Natural killer cell treated with Interleukin-12 subunit alpha and Interleukin-12 subunit beta and Interleukin-15 and Interleukin-18, amount 100 ng/mL, for 72 hours (primary cell): ENCODE measurements at places on chromosomes 1 and 21. TPM values are rescaled to one million over a fixed set of nuclear protein-coding genes. Genes with fewer than 3 reads are reported as not detected.

DNA sequence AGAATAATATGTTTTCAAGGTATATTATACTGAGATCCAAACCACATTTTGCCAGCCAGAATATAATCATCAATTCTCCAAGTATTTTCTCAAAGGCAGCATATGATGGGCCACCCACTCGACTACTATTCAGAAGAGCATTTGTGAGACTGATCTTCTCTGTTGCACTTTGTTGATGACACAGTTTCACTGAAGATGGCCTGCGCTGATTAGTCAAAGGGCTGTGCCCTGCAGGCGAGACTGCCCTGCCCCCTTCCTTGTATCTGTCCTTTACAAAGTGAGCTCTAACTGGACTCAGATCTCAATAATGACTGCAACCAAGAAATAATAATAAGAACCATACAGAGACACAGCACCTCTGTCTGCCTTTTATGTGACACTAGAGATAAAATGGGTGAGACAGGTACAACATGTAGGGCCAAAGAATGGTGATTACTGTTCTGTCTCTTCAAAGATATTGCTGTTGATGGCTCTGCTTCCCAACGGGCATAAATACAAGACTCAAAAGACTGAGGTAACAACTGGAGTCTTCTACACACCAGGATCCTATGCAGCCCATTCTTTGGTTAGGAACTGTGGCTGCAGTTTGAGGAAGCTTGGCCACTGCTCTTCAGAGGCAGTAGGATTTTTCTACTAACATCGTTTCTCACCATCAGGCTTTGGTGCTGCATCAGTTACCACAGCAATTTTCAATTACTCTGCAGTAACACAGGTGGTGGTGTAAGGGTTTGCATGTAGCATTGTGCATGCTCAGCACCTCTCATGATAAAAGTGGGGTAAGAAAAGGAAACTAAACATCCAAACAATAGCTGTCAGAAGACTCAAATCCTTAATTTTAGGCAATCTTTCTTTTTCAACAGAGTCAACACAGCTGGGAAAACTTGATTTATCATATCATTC is 481.1 kb downstream of the PTBP2 start:
- no peaks in the 10 kb centered on the region for H3K36me3 ChIP-seq
- no peak overlapping the region for H3K27ac ChIP-seq
- DNase-seq, result no peak
- H3K4me1 ChIP-seq, result no peaks in the 10 kb centered on the region
- no peak overlapping the region for H3K4me3 ChIP-seq
- no peaks in the 10 kb centered on the region for H3K27me3 ChIP-seq

DNA sequence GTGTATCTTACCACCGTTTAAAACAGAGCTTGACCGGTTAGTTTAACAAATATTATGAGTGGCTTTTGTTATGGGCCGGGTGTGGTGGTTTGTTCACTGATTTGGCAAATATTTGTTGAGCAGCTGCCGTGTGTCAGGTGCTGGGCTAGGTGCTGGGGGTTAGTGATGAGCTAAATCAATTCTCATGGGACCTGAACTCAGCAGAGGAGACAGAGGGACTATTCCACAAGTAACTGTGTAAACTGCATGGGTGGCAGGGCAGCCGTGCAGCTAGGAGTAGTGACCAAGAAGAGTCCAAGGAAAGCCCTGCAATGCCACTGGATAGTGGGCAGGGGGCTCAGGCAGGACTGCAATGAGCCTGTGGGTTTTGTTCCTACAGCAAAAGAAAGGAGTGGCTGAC is 11.2 kb upstream of the C2CD2 start:
- peak; percentile 18 for DNase-seq
- no peaks in the 10 kb centered on the region for H3K36me3 ChIP-seq
- H3K4me1 ChIP-seq, result no peaks in the 10 kb centered on the region
- H3K27me3 ChIP-seq, result peaks cover 13% of the 10 kb centered on the region
- H3K4me3 ChIP-seq, result no peak overlapping the region

DNA sequence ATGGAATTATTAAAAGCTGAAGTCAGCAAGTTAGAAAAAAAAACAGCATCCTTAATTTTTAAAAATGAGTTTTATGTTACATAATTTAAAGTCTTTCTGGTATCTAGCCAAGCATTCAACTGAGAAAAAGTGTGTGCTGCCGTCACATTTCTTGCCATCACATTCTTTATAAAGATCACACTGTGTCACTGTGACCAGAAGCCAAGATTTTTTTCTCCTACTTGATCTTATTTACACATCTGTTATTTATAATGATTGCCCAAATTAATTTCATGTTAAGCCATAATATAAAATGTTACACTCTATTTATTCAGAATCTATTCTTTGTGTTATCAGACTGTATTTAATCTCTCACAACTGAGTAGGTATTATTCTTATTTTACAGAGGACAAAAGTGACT is 1603.7 kb downstream of the PLA2G4A start:
- no peak overlapping the region for H3K4me3 ChIP-seq
- no peak for DNase-seq
- H3K27ac ChIP-seq, result no peak overlapping the region
- no peaks in the 10 kb centered on the region for H3K36me3 ChIP-seq

DNA sequence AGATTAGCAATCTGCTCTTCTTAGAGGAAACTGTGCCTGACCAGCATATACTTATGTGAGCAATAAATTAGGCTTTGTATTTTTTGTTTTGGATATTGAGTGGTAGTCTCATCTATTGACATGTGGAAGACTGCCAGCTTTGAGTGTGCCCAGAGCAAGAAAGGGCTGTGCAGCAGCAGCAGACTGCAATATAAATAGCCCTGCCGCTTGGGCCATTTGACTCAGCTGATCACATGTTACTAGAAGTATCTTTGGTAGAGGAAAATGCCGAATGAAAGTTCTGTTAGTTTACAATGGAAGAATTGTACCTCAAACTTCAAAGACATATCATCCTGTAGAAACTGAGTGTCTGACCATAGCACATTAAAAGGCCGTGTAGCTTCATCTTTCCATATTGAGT is 9.1 kb upstream of the PSMB2 start:
- H3K4me3 ChIP-seq, result no peak overlapping the region
- H3K27me3 ChIP-seq, result peaks cover 26% of the 10 kb centered on the region
- H3K36me3 ChIP-seq, result no peaks in the 10 kb centered on the region
- no peak for DNase-seq
- H3K27ac ChIP-seq, result no peak overlapping the region
- H3K4me1 ChIP-seq, result no peaks in the 10 kb centered on the region

- H3K4me1 ChIP-seq, result peaks cover 45% of the 10 kb centered on the region
- no peaks in the 10 kb centered on the region for H3K27me3 ChIP-seq
- peak; percentile 91 for DNase-seq
- H3K36me3 ChIP-seq, result peaks cover 4% of the 10 kb centered on the region
Observed at GRCh38 chr1:32247983-32248889, 1.2 kb downstream of the FAM167B start.

DNA sequence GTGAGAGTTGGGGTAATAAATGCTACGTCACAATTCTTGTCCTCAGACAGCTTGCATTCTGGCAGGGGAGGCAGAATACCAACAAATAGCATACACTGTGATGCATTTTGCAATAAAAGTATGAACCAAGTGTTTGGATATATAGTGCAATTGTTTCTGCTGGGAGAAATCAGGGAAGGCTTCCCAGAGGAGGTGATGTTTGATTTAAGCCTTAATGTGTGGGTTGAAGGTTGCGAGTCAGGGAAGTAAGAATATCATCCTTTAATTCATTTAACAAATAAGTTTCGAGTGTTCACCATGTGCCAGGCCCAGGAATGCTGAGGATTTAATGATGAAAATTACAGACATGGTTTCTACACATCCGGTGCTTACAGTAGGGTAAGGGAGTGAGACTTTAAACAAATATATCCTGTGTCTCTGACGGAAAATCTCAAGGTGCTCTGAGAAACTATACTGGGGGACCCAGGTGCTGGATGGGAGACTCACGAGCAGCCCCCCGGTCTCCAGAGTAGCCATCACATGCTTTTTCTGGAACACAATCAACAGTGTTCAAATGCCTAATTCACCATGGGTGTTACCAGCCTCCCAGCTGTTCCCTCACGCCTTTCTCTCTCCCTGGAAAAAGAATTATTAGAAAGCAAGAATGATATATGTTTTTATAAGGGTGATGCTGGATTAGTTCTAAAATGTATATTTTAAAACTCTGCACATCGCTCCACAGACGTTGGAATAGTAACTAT is 31.7 kb downstream of the RASSF5 start:
- peaks cover 6% of the 10 kb centered on the region for H3K36me3 ChIP-seq
- H3K27ac ChIP-seq, result no peak overlapping the region
- DNase-seq, result no peak
- peaks cover 28% of the 10 kb centered on the region for H3K4me1 ChIP-seq
- no peak overlapping the region for H3K4me3 ChIP-seq
- no peaks in the 10 kb centered on the region for H3K27me3 ChIP-seq

DNA sequence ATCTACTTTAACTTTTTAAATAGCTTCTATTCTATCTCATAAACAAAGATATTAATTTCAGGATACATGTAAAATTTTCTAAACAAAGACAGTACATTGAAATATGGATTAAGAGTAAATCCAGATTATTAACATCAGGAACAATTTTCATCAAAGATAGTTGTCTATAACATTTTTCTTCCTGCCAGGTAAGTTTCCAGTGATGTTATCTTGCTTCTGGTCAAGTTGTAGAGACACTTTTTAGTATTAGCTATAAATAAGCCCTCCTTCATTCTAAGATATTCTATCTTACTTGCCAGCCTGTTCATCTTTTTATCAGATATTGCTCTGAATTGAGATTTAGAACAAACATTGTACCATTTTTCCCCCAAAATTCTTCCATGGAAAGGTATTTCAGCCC is 94.4 kb upstream of the KCTD3 start:
- no peak overlapping the region for H3K4me3 ChIP-seq
- H3K27ac ChIP-seq, result no peak overlapping the region
- H3K4me1 ChIP-seq, result no peaks in the 10 kb centered on the region

DNA sequence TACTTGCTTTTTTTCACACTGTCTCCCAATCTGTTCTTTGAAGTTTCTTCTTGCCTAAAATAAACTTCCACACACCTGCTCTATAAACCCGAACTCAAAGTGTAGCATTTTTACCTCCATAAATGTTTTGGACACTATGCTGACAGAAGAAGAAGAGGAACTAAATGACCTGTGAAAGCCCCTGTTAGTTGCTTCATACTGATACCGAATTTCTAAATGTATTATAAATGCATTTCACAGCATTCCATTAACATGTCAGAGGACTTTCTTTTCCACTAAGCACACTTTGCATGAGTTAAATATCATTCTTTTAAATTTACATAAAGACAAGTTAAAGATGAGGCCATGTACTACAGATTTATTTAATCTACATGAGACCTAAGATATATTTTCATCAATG is 281.0 kb downstream of the SMYD3 start:
- no peak overlapping the region for H3K27ac ChIP-seq
- H3K4me3 ChIP-seq, result no peak overlapping the region
- H3K36me3 ChIP-seq, result no peaks in the 10 kb centered on the region
- no peak for DNase-seq
- no peaks in the 10 kb centered on the region for H3K27me3 ChIP-seq

DNA sequence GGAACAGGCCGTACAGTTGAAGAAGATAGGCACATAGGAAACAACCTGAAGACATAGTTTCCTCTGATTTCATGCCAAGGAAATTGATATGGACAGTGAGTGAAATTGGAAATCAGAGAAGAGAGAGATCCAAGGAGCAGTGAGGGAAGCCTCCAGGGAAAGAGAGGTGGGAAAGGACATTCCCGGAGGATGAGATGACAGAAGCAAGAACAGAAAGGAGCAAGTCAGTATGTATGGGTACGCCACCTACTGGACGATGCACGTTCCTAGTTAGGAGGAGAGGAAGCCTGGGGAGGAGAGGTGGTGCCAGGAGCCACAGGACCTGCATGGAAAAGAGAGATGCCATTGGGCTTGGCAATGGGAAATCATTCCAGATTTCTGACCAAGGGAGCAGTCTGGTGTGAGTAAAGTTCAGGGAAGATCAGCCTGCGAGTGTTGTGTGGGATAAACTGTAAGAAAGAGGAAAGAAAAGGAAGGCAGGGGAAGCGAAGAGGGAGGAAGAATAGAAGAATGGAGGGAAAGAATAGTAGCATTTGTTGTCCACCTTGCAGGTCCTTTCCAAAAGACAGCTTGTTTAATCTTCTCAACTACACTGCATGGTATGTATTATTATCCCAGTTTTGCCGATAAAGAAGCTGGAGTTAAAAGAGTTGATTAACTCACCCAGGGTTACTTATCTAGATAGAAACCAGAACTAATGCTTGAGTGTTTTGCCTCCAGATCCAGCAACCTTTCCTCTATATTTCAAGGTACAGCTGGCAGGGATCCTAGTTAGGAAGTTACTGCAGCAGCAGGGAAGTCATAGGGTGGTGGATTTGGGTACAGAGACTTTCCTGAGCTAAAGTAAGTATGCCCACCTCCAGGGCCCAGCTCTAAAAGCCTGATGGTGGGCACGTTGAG is 27.4 kb downstream of the C1orf116 start:
- DNase-seq, result no peak
- H3K4me3 ChIP-seq, result no peak overlapping the region
- H3K4me1 ChIP-seq, result peaks cover 5% of the 10 kb centered on the region
- no peaks in the 10 kb centered on the region for H3K36me3 ChIP-seq
- H3K27me3 ChIP-seq, result peaks cover 16% of the 10 kb centered on the region

DNA sequence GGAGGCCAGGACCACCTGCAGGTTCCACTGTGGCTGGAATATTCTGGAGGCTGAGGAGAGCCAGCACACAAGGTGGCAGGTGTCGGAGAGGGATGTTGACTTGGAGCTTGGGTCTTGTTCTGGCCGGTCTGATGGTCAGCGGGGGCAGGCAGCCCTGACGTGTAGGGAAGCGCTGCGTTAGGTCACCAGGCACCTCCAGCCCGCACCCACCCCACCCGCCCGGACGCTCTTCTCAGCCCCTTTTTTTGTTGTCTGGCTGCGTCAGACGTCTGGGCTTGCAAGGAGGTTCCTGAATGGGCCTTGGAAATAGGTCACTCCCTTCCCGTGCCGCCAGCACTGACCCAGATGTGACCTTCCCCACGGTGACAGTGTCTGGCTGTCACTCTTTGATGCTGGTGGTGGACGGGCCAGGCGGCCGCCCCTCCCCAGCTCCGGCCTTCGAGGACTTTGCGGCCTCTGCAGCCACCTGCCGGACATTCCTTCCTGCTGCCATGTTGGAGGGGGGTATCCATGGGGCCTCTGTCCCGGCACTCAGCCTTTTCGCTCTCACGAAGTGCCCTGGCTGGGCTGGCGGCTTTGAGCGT is 30.1 kb downstream of the SPSB1 start:
- H3K27ac ChIP-seq, result no peak overlapping the region
- H3K4me1 ChIP-seq, result no peaks in the 10 kb centered on the region
- no peak overlapping the region for H3K4me3 ChIP-seq
- no peak for DNase-seq
- peaks cover 9% of the 10 kb centered on the region for H3K27me3 ChIP-seq
- H3K36me3 ChIP-seq, result no peaks in the 10 kb centered on the region

DNA sequence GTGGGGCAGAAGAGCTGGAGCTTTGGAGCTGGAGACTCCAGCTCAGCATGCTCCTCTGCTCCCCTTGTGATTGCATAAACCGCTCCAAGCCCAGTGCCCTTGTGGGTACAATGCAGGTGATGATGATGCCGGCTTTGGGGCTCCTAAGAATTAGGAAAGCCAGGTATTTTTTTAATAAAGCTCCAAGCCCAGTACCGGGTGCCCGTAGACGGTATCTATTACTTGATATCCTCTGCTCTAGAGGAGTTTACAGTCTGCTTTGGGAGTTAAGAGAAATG is 27.2 kb downstream of the TENT5C start:
- DNase-seq, result no peak
- peaks cover 14% of the 10 kb centered on the region for H3K36me3 ChIP-seq
- peaks cover 9% of the 10 kb centered on the region for H3K27me3 ChIP-seq
- H3K4me1 ChIP-seq, result peaks cover 46% of the 10 kb centered on the region
- H3K4me3 ChIP-seq, result no peak overlapping the region

RIIAD1 gene
- not detected for total RNA-seq

MAGI3 gene
- total RNA-seq, result 3.5 TPM

SPRR3 gene
- total RNA-seq, result not detected
